ENCODE measurements at places on chromosomes 1 and 21.

- no peak for DNase-seq
- H3K36me3 ChIP-seq: peaks cover 54% of the 10 kb centered on the region
- H3K4me3 ChIP-seq: no peak overlapping the region
- peaks cover 28% of the 10 kb centered on the region for H3K4me1 ChIP-seq
- no peak overlapping the region for H3K27ac ChIP-seq
- H3K27me3 ChIP-seq: no peaks in the 10 kb centered on the region
These were observed 106.4 kb downstream of the RGL1 start for GRCh38 chr1:183911285-183911684.

DNA sequence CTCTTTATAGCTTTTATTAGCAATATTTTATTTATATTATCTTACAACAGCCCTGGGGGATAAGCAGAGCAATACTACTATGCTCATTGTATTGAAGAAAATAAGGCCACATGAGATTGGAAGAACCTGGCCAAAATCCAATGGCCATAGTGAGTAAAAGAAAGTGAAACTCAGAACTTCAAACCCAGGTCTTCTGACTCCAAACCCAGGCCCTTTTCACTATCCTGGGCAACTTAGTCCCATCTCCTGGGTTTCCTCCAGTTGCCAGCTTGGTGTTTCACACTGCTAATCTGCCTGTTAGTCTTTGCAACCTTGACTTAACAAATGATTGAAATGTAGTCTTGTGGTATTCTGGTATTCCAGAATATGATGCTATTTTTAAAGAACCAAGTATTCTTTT is 22.4 kb upstream of the EXO1 start:
- H3K36me3 ChIP-seq: no peaks in the 10 kb centered on the region
- no peak overlapping the region for H3K27ac ChIP-seq
- H3K27me3 ChIP-seq: peaks cover 4% of the 10 kb centered on the region

- H3K4me1 ChIP-seq: no peaks in the 10 kb centered on the region
- H3K36me3 ChIP-seq: no peaks in the 10 kb centered on the region
- H3K27me3 ChIP-seq: no peaks in the 10 kb centered on the region
- H3K27ac ChIP-seq: no peak overlapping the region
- DNase-seq: no peak
These were observed 123.4 kb downstream of the HLX start for GRCh38 chr1:221002601-221003000.

DNA sequence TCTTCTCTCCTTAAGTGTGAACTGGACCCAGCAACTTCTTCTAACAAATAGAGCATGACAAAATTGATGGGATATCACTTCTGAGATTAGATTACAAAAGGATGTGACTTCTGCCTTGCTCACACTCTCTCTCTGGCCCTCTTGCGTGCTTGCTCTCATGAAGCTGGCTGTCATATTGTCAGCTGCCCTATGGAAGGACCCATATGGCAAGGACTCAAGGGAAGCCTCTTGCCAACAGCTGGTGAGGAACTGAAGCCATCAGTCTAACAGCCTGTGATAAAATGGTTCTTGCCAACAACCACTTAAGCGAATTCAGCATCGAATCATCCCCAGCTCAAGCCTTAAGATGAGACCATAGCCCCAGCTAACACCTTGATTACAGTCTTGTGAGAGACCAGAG is 4.8 kb upstream of the TLR5 start:
- peaks cover 4% of the 10 kb centered on the region for H3K36me3 ChIP-seq
- H3K4me3 ChIP-seq: no peak overlapping the region
- H3K27ac ChIP-seq: no peak overlapping the region
- peaks cover 4% of the 10 kb centered on the region for H3K4me1 ChIP-seq

DNA sequence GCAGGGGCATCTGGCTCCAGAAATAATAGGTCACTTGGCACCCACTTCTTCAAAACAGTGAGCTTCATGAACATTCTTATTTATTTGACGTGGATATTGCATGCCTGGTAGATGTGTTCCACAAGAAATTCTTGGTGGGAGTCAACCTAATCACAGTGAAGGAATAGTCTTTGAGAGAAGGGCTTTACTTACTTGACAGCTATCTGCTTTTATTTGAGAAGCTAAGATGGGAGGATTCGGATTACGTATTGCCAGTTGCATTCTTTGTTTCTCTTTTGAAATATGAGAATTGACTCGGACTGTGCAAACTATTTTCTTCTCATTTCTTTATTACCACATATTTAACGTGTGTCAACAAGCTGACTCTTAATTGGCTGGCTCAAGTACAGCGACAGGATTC is 117.2 kb downstream of the FASLG start:
- no peaks in the 10 kb centered on the region for H3K27me3 ChIP-seq
- no peak overlapping the region for H3K4me3 ChIP-seq
- DNase-seq: no peak
- H3K4me1 ChIP-seq: no peaks in the 10 kb centered on the region
- H3K36me3 ChIP-seq: no peaks in the 10 kb centered on the region

DNA sequence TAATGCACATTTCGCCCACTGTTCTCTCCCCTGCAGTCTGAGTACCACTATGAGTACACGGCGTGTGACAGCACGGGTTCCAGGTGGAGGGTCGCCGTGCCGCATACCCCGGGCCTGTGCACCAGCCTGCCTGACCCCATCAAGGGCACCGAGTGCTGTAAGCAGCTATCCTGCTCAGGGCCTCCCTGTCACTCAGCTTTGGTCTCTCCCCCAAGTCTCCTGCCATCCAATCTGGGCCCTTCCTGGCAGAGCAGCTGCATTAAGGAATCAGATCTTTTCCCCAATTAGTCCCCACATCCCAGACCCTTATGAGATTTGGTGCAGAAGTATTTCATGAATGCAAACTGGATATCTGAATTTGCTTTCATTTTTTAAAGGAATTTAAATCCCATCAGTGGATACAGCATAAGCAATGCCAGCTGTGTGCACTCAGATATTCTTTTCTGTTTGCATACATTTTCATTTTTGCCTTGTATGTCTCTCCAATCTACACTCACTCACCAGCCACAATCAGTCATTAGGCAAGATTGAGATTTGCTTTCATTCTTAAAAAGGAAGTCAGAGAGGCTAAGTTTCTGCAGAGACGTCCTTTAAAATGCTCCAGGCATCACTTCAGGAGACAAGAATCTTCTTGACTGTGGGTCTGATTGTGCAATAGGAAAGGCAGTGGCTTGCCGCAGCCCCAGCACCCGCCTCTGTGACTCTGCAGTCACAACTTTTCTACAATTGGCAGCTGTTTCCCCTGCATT is 48.1 kb downstream of the ELAPOR1 start:
- DNase-seq: no peak
- peaks cover 2% of the 10 kb centered on the region for H3K27me3 ChIP-seq
- no peaks in the 10 kb centered on the region for H3K36me3 ChIP-seq

- H3K4me3 ChIP-seq: peak overlapping the region; percentile 18
- no peak overlapping the region for H3K27ac ChIP-seq
- peaks cover 2% of the 10 kb centered on the region for H3K4me1 ChIP-seq
These were observed 876 bp upstream of the CATSPERE start for GRCh38 chr1:244460197-244460596.

GRCh38 chr1:192010406-192010805 is 147.9 kb upstream of the RGS18 start:
- no peaks in the 10 kb centered on the region for H3K4me1 ChIP-seq
- no peaks in the 10 kb centered on the region for H3K36me3 ChIP-seq

GRCh38 chr21:32377991-32378390 is 14.8 kb downstream of the URB1 start:
- DNase-seq: no peak
- peaks cover 20% of the 10 kb centered on the region for H3K36me3 ChIP-seq
- H3K27me3 ChIP-seq: peaks cover 9% of the 10 kb centered on the region
- H3K4me3 ChIP-seq: peak overlapping the region; percentile 11

GRCh38 chr1:45258059-45258650 is 51.8 kb upstream of the ZSWIM5 start:
- no peak for DNase-seq
- H3K27ac ChIP-seq: no peak overlapping the region
- H3K4me1 ChIP-seq: no peaks in the 10 kb centered on the region
- H3K4me3 ChIP-seq: no peak overlapping the region
- peaks cover 24% of the 10 kb centered on the region for H3K36me3 ChIP-seq
- H3K27me3 ChIP-seq: peaks cover 2% of the 10 kb centered on the region

GRCh38 chr1:228684607-228685006 is 50.7 kb upstream of the RHOU start:
- H3K4me1 ChIP-seq: peaks cover 4% of the 10 kb centered on the region
- no peak overlapping the region for H3K27ac ChIP-seq
- no peak overlapping the region for H3K4me3 ChIP-seq
- no peak for DNase-seq
- H3K27me3 ChIP-seq: peaks cover 1% of the 10 kb centered on the region

- no peak overlapping the region for H3K27ac ChIP-seq
- DNase-seq: no peak
- peaks cover 3% of the 10 kb centered on the region for H3K4me1 ChIP-seq
- H3K36me3 ChIP-seq: peaks cover 7% of the 10 kb centered on the region
- no peak overlapping the region for H3K4me3 ChIP-seq
These were observed 2.2 kb downstream of the PERM1 start for GRCh38 chr1:979744-980072.

DNA sequence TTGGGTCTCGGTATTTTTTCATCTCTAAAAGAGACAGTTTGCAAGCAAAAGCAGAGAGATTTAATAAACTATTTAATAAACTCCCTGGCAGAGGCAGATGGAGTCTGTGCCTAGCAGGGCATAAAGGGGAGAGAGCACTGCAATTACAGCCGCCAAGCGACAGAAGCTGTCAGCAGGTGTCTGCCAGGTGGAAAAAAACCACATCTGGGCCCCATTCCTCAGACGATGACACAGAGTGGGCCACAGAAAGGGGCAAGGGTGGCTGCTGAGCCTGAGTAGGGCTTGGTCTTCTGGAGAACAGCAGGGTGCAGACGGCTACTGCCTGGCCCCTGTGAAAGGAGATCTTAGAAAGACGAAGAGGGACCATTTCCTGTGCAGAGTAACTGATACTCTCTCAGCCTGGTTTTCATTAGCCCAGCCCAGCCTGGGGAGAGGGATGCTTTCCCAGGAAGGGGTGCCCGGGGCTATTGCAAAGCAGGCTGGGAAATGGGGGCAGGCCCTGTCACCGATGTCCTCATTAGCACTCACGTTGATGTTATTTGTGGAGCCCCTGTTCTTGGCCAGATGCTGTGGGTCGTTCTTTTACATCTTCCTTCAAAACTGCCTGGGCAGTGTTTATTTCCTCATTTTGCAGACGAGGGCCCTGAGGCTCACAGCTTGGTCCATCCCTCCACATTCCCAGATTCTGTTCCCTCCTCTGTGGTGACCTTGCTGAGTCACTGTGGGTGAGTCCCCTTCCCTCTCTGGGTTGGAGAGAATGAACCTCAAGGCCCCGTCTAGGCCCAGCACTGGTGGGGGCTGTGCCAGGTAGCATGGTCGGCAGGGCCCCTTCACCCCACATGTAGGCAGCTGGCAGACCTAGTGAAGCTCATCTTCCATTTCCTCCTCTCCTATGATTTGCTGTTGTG is 472.7 kb downstream of the PTPRU start:
- no peak for DNase-seq
- H3K36me3 ChIP-seq: no peaks in the 10 kb centered on the region
- no peak overlapping the region for H3K27ac ChIP-seq

GRCh38 chr1:28193701-28194161 is 17.2 kb upstream of the PTAFR start:
- H3K27ac ChIP-seq: no peak overlapping the region
- H3K27me3 ChIP-seq: peaks cover 2% of the 10 kb centered on the region
- H3K4me1 ChIP-seq: peaks cover 26% of the 10 kb centered on the region
- no peak for DNase-seq
- peaks cover 21% of the 10 kb centered on the region for H3K36me3 ChIP-seq

DNA sequence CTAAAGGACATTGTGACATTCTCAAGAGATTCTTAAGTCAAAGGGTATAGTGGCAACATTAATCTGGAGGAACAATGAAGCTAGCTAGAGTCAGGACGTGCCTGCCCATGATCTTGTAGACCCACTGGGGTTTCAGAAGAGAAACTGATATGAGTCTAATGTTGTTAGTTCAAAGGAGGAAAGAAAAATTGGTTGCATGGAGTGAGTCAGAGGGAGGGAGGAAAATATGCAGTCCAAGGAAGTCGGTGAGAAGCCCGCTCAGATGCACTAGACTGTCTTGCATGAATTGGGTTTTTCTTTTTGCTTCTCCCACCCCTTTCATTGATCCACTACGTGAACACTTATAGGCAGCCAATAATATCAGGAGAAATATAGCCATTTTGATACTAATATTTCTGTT is 53.8 kb upstream of the SYT14 start:
- DNase-seq: no peak
- no peak overlapping the region for H3K27ac ChIP-seq
- H3K27me3 ChIP-seq: peaks cover 1% of the 10 kb centered on the region
- no peaks in the 10 kb centered on the region for H3K36me3 ChIP-seq

DNA sequence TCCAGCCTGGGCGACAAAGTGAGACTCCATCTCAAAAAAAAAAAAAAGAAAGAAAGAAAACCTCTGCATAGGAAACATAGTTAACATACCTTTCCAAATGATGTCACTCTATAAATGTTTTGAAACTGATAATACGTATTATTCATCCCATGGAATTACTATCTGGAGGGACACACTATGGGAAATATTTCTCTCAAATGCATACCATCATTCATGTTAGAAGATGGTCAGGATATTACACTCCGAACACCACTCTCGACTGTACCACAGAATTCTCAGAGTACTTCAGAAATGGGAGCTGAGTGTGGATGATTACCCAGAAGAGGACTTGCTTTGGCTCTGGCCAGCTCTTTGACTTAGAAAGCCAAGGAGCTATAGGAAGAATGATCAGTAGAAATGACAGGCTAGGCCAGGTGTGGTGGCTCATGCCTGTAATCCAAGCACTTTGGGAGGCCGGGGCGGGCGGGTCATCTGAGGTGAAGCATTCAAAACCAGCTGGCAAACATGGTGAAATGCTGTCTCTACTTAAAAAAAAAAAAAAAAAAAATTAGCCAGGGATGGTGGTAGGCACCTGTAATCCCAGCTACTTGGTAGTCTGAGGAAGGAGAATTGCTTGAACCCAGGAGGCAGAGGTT is 5.2 kb upstream of the LIN28A start:
- H3K36me3 ChIP-seq: no peaks in the 10 kb centered on the region
- peaks cover 18% of the 10 kb centered on the region for H3K4me1 ChIP-seq
- no peak overlapping the region for H3K4me3 ChIP-seq
- H3K27ac ChIP-seq: no peak overlapping the region

GRCh38 chr1:103075316-103076000 is 32.9 kb downstream of the COL11A1 start:
- H3K27ac ChIP-seq: no peak overlapping the region
- no peak overlapping the region for H3K4me3 ChIP-seq
- DNase-seq: no peak
- no peaks in the 10 kb centered on the region for H3K4me1 ChIP-seq
- no peaks in the 10 kb centered on the region for H3K36me3 ChIP-seq
- H3K27me3 ChIP-seq: no peaks in the 10 kb centered on the region

GRCh38 chr1:18899363-18900049 is 2.8 kb downstream of the ALDH4A1 start:
- no peak for DNase-seq
- peaks cover 29% of the 10 kb centered on the region for H3K4me1 ChIP-seq
- H3K36me3 ChIP-seq: peaks cover 6% of the 10 kb centered on the region
- no peak overlapping the region for H3K27ac ChIP-seq
- no peak overlapping the region for H3K4me3 ChIP-seq

- peaks cover 4% of the 10 kb centered on the region for H3K27me3 ChIP-seq
- H3K36me3 ChIP-seq: peaks cover 32% of the 10 kb centered on the region
- H3K27ac ChIP-seq: no peak overlapping the region
- no peak for DNase-seq
- H3K4me3 ChIP-seq: no peak overlapping the region
These were observed 38.2 kb downstream of the NTPCR start for GRCh38 chr1:232988572-232989040.

GRCh38 chr1:221739018-221739676 is 2.7 kb downstream of the DUSP10 start:
- peaks cover 10% of the 10 kb centered on the region for H3K27me3 ChIP-seq
- peaks cover 3% of the 10 kb centered on the region for H3K36me3 ChIP-seq
- no peak overlapping the region for H3K4me3 ChIP-seq
- H3K27ac ChIP-seq: no peak overlapping the region
